ENCODE measurements at places on chromosomes 7 and 10.
A peak's percentile ranks its signal among the peaks of the same experiment; 100 is the strongest.

DNA sequence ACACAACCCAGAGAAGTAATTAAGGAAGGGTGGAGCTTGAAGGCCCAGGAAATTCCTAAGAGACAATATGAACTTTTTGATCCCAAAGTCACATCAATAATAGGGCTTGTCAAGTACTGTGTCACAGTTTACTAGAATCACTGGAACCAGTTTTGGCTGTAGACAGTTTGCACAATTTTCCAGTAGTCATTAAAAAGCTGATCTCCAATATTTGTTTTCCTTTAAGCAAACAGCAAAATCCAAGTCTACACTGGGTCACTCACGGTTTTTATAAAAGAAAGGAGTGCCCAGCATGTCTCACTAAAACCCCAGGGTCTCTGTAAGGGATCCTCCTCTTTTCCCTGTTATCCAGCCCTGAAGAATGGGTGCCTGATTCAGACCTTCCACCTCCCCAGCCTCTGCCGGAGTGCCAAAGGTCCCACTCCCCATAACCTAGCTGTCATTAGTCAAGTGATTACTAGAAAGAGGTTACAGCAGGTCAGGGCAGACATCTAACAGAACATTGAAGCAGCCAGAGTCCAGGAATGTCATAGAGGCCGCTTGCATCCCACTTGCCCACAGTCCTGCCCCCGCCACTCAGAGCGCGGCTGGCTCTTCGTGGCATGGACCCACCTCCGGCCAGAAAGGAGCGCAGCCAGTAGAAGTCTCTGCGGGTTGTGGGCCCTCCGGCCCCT, 552 bp downstream of the SLC25A16 start:
- no peak for DNase-seq

DNA sequence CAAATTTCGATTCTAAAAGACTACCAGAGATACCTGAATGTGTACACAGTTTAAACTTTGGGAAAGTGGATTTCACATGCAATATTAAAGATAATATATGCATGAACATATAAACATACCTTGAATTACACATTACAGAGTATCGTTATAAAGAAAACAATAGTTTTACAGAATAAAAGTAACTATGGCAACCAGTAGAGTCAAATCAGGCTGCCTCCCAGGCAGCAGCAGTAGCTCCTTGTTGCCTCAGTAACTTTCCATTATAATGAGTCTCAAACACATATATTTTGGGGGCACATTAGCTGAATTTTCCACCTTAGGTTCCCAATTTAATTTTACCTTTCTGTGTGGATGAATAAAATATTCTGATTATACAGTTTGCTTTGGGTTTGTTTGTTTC, 164.4 kb upstream of the FEZF1 start:
- no peak for DNase-seq

DNA sequence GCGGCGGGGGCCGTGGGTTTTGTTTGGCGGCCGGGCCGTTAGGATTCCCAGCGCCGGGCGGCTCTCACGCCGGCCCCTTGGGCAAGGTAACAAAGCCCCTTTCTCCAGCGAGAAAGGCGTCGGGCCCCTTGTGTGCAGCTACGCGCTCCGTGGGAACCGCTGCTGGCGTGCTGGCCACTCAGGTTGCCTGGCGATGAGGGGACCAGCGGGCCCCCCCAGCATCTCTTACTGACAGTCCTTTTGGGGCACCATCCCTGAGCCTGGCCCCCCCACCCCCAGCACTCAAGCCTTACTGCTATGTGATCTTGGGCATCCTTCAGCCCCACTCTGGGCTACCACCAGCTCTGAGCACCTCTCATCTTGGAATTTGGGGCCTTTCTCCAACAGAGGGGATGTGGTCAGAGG, 1.8 kb downstream of the LFNG start:
- DNase-seq, result no peak

DNA sequence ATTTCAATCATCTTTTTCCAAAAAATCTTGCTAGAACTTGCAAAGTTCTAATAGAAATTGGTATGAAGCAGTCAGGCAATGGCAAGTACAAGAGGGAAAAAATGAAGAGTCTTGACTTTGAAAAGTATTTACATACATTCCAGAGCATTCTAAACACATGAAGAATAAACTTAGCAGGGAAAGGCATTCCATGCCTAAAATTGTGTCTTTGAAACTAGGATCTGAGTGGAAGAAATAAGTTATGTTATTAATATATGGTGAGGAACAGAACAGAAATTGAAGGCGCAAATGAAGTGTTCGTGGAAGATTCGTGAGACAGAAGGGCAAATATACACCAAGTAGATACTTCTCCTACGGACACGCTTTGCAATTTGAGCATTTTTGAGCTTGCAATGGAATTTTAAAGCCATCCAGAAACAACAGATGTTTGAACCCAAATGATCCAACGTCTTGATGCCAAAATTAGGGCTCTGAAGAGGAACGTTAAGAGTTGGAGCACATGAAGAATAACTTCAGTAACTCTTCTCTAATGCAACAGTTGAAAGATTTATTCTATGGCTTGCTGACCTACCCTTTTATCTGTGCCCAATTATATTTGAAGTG, 40.6 kb upstream of the SEPTIN7 start:
- DNase-seq, result no peak

DNA sequence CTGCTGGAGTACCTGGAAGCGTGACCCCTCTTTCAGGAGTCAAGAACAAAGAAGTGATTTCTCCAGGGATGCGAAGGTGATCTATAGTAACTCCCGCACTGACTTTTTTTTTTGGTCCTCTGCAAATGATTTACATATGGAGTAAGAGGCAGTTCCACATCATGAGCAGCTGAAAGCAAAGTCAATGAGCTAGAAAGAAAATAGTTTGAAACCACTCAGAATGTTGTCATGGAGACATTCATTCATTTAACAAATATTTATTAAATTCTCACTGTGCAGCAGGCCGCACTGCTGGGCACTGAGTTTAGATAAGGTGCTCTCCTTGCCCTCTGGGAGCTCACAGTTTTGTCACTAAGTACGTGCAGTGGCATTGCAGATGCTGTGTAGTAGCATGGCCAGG, 206.7 kb downstream of the CAMK1D start:
- no peak for DNase-seq

DNA sequence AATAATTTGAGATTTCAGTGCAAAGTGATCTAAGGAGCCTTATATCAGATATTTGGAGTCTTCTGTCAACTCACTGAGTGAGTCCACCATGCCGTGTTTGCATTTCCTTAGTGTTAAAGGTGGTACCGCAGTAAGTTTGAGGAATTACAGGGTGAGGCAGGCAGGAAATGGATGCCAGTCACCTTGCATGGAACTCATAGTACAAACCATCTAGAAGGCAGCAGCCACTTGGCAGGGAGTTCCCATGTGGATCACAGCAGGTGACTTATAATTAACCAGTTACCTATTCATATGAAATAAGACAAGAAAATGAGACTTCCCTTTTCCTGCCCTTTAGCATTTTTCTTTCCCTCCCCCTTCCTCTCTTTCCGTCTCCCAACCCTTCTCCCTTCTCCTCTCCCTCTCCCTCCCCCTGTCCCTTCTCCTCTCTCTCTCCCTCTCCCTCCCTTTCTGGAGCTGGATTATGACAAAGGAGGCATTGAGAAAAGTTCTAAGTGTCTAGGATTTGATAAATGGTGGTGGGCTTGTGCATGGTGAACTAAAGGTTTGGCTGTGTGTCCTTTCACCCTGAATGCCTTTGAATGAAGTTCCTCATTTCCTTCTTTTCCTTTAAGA, 94.1 kb downstream of the LRRC4 start:
- DNase-seq, result no peak

DNA sequence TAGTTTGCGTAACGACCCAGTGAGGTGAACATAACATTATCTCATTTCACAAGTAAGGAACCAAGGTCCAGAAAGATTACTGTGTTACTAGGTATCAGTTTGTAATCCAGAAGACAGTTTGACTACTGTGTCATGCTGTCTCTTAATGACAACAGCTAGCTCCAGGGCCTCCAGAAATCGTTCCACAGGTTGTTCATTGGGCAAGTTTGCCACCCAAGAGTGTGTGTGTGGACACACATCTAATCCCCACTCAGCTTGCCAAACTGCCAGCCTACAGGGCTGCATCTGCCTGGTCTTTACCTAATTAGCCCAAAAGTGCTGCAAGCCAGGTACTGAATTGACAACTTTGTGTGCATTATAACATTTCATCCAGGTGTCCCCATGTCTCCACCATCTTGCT, 27.9 kb upstream of the SLC16A12 start:
- DNase-seq, result no peak

GRCh38 chr10:72487116-72487515, 132.4 kb upstream of the DNAJB12 start:
- DNase-seq, result no peak

- DNase-seq, result no peak
These were observed 993.7 kb upstream of the AUTS2 start for GRCh38 chr7:68604541-68604940.

- DNase-seq, result peak; percentile 40
These were observed at the start of the genes DCLRE1A and NHLRC2 for GRCh38 chr10:113854013-113854760. Gene DCLRE1A (minus strand): TSS chr10:113854082. CDS start chr10:113853182, 900 bp downstream. Gene NHLRC2 (plus strand): TSS chr10:113854661. CDS start chr10:113854873, 212 bp downstream.

- no peak for DNase-seq
These were observed 157.4 kb downstream of the SKIDA1 start for GRCh38 chr10:21368022-21368582.

DNA sequence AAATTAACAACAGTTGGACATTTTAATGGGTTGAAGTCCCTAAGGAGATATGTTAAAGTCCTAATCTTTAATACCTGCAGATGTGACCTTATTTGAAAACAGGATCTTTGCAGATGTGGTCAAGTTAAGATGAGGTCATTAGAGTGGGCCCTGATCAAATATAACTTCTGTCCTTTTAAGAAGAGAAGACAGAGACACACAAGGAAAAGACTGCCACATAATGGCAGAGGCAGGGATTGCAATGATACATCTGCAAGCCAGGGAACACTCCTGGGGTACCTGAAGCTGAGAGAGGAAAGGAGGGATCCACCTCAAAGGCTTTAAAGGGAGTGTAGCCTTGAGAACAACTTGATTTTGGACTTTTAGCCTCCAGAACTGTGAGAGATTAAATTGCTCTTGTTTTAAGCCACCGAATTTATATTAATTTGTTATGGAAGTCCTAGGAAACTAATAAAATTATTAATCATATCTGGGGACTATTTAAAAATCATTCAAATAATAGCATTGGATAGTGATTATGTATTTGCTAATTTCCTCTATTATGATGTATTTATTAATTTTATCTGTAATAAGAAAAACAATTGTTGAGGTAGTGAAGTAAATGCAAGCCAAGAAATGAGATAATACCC, 700.0 kb upstream of the PCDH15 start:
- DNase-seq, result no peak

DNA sequence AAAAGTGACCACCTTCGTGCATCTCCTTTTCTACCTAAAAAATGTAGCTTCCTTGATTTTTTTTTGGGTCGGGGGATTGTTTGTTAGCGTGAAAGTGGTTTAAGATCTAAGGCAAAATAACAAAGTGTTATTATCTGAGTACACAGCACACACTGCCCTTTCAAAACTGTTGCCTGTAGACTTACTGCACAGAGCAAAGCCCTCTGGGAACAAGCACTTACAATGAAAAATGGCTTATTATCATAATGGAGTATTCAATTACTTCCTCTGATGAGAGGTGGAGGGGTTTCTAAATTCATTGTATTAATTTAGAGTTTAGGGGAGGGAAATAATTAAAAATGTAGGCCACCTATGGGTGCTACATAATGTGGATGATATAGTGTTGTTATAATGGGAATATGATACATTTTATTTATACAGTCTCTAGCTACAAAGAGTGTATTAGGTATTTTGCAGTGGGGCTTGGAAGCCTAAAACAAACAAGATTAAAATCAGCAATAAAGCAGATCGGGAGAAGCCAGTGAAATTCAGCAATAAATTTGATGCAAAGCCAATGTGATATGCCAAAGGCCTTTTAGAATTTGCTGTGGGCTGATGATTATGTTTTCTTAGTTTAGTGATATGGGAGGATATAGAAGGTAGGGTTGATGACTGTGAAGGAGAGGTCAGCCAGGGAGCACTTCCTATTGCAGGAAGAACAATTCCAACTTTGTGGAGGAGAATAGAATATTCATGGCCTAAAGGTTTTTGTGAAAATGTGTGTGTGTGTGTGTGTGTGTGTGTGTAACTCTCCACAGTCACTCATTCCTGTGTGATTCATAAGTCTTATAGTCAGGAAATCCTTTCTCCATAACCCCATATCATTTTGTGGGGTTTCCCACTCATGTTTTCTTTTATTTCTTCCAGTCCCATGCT, 17.7 kb upstream of the EXOC4 start:
- no peak for DNase-seq

- no peak for DNase-seq
These were observed 99.4 kb downstream of the TPST1 start for GRCh38 chr7:66304536-66304935.

GRCh38 chr10:36023939-36024338, 381.8 kb upstream of the FZD8 start:
- DNase-seq, result no peak

- DNase-seq, result no peak
These were observed 426.5 kb downstream of the GFRA1 start for GRCh38 chr10:115846528-115846927.

DNA sequence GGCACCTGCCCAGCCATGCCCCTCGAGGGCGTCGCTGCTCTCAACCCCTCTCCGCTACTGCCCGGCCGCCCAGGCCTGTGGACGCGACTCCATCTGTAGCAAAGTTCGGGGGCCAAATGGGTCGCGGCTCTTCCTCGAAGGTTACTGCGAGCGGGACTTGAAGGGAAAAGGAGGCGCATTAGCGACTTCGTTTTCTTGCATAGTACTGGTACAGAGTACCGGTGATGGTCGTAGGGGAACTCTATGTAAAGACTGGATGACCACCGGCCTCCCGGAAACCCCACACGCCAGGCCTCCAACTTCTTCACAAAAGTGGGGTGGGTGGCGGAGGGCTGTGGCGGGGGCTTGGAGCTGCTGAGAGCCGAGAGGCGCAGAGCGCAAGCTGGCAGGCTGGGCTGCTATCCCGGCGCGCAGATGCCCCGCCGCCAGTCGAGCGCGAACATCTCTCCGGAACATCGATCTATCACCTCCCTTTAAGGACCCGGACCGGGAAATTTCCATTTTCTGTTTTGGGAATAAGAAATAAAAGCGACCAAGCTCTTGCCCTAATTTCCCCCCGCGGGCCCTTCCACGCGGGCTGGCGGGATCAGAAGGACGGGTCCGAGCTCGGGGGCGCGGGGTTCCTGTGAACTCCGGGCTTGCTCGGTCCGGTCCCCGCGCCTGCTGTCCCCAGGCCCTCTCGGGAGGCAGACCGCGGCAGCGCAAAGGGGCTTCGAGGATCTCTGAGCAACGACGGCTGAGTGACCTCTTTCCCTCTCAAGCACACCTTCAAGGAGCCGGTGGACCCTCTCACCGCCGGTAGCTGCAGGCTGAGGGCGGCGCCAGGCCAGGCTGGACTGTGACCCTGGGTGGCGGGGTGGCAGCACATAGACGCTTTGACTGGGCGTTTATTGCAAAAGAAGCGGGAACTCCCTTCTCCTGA, 12.2 kb upstream of the FEZF1 start:
- DNase-seq, result no peak

Measured in T-helper 22 cell (primary cell).